ENCODE measurements at places on chromosomes 5 and 9. TPM values are rescaled to one million over a fixed set of nuclear protein-coding genes. Genes with fewer than 3 reads are reported as not detected.

The CARTPT gene
- not detected for total RNA-seq

The KCNN2 gene
- not detected for total RNA-seq

The BTNL9 gene
- total RNA-seq: 0.21 TPM

The STPG3 gene
- total RNA-seq: not detected

The SPINK6 gene
- total RNA-seq: not detected

The SLCO6A1 gene
- not detected for total RNA-seq

GRCh38 chr9:124299515-124300090 lies 41.9 kb downstream of the NEK6 start:
- DNase-seq: no peak

DNA sequence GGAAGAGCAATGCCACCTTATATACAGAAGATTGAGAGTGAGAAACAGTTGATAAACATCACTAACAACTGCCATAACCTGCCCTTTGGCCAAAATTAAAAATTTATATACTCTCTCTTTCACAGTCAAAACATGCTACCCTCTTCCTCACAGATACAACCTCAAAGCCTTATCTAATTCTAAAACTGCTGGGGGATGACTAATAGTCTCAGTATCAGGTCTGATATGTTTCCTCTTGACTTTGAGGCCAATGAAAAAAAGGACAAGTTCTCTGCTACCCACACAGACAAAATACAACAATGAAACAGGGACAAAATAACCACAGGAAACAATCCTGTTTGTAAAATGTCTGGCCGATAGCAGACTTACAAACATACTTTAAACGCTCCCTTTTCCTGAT lies 485.6 kb upstream of the NUDT12 start:
- DNase-seq: no peak

- DNase-seq: no peak
These were observed 160.1 kb upstream of the SHB start for GRCh38 chr9:38229104-38229500.

DNA sequence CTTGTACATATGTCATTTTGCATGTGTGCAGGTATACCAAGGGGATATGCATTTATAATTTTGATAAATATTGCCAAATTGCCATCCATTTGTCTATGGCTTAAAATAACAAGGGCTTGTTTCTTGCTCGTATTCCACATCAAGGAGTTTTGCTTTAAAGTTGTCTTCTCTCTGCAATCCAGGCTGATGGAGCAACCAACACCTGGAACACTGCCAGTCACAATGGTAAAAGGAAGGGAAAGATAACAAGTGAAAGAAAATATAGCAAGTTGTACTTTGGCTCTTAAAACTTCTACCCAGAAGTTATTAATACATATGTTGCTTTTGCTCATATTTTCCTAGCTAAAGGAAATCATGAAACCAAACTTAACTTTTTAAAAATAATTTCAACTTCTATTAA lies 156.9 kb downstream of the UNC13B start:
- DNase-seq: no peak

- DNase-seq: no peak
These were observed 107.8 kb downstream of the SMIM23 start for GRCh38 chr5:171893290-171893886.

DNA sequence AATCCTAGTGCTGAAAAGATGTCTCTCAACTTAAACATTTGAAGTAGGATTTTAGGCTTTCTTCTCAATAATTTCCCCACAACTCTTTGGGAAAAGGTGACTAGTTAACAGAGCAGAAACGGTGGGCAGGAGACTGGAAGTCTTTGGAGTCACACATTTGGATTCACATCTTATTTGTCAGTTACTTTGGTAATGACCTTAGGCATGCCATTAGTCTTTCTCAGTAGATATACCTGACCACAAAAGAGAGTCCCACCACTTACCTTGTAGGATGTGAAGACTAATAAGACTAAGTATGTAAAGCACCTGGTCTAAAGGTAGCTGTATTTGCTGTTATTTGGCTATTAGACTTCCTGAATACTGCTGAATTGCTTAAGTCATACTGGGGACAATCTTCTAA lies 35.4 kb downstream of the DAP start:
- no peak for DNase-seq

DNA sequence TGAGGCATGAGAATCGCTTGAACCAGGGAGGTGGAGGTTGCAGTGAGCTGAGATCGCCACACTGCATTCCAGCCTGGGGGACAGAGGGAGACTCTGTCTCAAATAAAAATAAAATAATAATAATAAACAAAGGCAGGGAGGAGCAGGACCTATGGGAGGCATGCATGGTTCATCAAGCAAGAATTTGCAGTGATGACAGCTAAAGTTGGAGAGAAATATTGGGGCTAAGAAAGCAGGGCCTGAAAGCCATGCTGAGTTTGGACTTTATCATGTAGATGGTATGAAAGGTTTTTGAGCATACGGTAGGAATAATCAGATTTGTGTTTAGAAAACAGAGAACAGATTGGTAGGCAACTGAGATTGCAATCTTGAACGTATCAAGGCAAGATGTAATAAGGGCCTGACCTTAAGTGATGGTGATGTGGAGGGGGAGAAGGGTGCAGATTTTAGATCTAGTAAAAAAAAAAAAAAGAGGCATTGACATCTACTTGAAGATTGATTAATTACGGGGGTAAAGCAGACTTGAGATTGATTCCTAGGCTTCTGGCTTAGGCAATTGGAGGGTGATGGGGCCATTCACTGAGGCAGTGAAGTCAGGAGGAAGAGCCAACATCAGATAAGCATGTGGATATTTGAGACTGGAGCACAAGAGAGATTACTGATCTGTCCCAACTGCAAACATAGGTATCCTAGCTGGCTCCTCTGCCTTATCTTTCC lies 50.7 kb downstream of the CFAP95 start:
- no peak for DNase-seq

- no peak for DNase-seq
These were observed 30.0 kb downstream of the TRIP13 start for GRCh38 chr5:922436-923280.

DNA sequence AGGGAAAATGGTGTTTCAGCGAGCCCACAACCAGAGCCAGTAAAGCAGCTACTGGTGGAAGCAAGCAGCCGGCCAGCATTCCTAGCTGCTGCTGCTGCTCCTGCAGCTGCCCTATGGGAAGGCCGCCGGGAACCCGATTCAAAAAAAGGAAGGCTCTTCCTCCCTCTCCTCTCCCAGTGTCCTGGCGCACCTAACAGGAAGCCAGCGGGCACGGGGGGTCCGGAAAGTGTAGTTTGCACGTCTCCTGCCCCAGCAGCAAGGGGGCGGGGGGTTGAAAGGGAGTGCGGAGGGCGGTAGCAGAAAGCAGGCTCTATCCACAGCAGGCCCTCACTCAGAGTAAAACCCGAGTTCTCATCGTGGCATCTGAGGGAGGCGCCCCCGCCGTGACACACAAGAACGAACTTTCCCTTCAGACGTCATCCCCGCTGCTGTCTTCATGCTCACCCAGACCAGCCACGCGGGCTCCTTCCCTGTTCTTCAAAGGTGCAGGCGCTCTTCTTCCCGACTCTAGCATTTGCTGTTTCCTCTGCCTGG lies 16.5 kb downstream of the GRXCR2 start:
- peak; percentile 75 for DNase-seq

- DNase-seq: peak; percentile 82
These were observed 137.6 kb downstream of the SUSD1 start for GRCh38 chr9:112037281-112038016.

Data from activated CD4-positive, alpha-beta T cell treated with anti-CD3 and anti-CD28 coated beads for 36 hours (primary cell).